ENCODE measurements at places on chromosomes 13 and 19. TPM values are rescaled to one million over a fixed set of nuclear protein-coding genes. Genes with fewer than 3 reads are reported as not detected.

ARHGEF1 gene
- polyA plus RNA-seq, result 62.0 TPM

NLRP9 gene
- polyA plus RNA-seq, result not detected

IZUMO2 gene
- not detected for polyA plus RNA-seq

POSTN gene
- polyA plus RNA-seq, result 15.9 TPM

PPAN gene
- polyA plus RNA-seq, result 52.3 TPM

ZNF681 gene
- polyA plus RNA-seq, result 0.92 TPM

IGFL2 gene
- not detected for polyA plus RNA-seq

GSX1 gene
- not detected for polyA plus RNA-seq

KRTDAP gene
- 3.0 TPM for polyA plus RNA-seq

CYSLTR2 gene
- polyA plus RNA-seq, result not detected

IGFL3 gene
- polyA plus RNA-seq, result not detected

LSM14A gene
- polyA plus RNA-seq, result 74.3 TPM

CACNA1A gene
- polyA plus RNA-seq, result 0.81 TPM

MAST3 gene
- polyA plus RNA-seq, result 1.8 TPM

KLF5 gene
- 82.3 TPM for polyA plus RNA-seq

YJEFN3 gene
- polyA plus RNA-seq, result 14.5 TPM

ZNF534 gene
- polyA plus RNA-seq, result not detected

SLC6A16 gene
- 0.44 TPM for polyA plus RNA-seq

KLF12 gene
- 0.73 TPM for polyA plus RNA-seq

NFKBIB gene
- 29.6 TPM for polyA plus RNA-seq

NKPD1 gene
- polyA plus RNA-seq, result not detected

ZNF57 gene
- polyA plus RNA-seq, result 7.4 TPM

PLIN4 gene
- 13.2 TPM for polyA plus RNA-seq

Data from stomach (tissue), 19 donors.